ENCODE measurements at places on chromosomes 7 and 10.

DNA sequence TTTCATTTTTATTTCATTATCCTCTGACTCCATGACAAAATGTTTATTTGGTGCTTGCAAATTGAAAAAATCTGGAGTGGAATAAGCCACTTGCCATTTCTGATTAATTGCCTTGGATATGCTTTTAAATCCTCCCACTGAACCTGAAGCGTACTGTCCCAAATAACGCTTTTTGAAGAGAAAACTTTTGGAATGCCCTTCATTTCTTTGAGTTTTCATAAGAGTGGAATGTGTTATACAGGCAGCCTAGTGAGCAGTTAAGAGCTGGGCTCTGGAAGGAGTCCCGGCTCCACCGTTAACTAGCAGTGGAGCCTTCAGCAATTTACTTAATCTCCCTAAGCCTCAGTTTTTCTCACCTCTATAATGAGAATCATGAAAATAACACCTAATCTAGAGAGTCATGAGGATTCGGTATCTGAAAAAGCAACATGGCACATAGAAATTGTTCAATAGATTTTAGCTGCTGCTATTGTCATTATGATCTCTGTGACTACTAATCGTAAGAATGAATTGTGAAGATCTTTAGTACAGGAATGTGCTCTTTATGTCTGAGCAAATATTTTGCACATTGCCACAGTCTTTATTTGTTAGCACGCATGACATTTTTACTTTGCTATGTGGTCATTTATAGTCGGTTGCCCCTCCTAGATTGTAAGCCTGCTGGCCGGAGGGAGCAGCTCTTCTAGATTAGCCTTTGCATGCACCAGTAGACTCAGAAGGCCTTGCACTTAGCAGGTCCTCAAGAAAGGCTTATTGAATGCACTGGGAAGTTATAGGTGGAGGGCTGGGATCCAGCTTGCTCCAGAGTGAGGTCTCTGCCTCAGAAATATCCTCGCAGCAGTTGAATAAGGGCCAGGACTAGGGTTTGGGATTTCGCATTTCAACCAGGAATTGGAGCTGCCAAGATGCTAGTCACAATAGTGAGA lies 59.4 kb downstream of the PLCE1 start:
- DNase-seq: peak; percentile 2

DNA sequence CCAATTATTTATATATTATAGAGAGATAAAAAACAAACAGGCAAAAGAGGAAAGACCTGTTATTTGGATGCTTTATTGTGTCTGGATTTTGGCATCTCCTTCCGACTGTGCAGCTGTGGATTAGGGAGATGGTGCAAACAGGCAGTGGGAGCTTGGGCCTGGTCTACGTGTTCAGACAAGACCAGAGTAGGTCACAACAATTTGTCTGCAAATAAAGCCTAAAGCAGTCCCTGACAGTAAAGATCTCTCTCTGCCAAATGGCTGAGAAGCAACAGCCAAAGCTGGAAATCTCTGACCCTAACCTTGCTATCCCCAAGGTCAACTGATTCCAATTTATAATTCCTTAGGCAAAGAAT lies 82.0 kb downstream of the ABLIM1 start:
- DNase-seq: no peak

DNA sequence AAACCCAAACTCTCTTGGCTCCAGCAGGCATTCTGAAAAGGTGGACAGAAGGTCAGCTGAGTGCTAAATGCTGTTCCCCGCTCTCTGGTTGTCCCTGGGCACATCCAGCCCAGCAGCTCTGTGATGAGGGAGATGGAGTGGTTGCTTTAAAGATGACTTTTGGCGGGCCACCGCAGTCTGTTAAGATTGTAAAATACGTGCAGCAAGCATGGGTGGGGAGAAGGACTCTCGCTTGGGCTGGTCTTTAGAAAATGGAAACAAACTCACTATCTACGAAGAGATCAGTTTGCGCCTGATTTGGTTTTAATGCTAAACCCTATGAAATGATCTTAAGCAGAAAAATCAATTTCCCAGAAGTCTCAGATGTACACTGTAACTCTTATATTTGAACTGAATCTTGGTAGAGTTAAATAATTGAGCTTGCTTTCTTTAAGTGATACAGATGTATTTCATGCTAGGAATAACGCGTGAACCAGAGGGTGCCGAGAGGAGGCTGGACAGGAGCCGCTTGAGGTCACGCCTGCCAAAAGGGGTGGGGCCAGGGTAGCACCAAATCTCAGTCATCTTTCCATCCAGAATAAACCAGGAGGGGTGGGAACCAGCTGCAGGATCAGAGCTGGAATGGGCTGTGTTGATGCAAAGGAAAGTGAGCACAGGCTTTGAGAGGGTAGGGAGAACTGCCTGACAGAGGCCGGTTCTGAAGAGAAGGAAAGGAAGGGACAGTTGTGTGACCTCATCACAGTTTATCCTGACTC lies 170.2 kb upstream of the MKI67 start:
- DNase-seq: no peak

- no peak for DNase-seq
Observed at GRCh38 chr7:36961097-36961496, 236.8 kb upstream of the AOAH start.

- no peak for DNase-seq
Observed at GRCh38 chr10:63886281-63887022, 365.3 kb downstream of the REEP3 start.

GRCh38 chr10:74928742-74929191 lies 102.4 kb downstream of the KAT6B start:
- DNase-seq: no peak

GRCh38 chr7:100764841-100765240 lies 31.4 kb downstream of the ZAN start:
- no peak for DNase-seq

GRCh38 chr7:123472750-123473445 lies 61.5 kb downstream of the IQUB start:
- no peak for DNase-seq

- DNase-seq: no peak
Observed at GRCh38 chr10:132647424-132647823, 109.8 kb downstream of the INPP5A start.

- no peak for DNase-seq
Observed at GRCh38 chr10:76732306-76732705, 905.3 kb downstream of the KCNMA1 start.

- no peak for DNase-seq
Observed at GRCh38 chr10:112524641-112525040, 77.6 kb downstream of the VTI1A start.

GRCh38 chr7:30472784-30473775 lies 5.5 kb downstream of the NOD1 start:
- DNase-seq: no peak

- no peak for DNase-seq
Observed at GRCh38 chr7:154577141-154577873, 425.6 kb downstream of the PAXIP1 start.
